Urinary bladder (tissue), 4 donors: ENCODE measurements at places on chromosomes 2 and 18.
A peak's percentile ranks its signal among the peaks of the same experiment; 100 is the strongest.

- DNase-seq: no peak
Observed at GRCh38 chr2:144712550-144712940, 192.6 kb upstream of the ZEB2 start.

DNA sequence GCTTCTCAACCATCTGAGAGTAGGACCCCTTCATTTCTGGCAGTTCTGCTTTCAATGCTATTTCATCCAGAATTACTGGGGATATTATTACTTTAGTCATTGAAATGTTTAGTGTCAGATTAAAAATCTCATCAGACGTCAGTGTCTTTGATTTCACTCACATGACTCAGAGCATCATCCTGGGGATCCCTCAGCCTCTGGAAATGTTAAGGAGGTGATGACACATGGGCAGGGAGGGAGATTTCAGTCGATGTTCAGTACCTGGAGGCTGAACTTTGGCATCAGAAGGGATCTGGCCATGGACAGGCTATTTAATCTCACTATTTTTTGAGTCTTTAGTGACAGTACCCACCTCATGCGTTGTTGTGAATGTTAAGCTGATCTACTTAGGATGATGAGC, 39.1 kb downstream of the OSBPL6 start:
- no peak for DNase-seq

DNA sequence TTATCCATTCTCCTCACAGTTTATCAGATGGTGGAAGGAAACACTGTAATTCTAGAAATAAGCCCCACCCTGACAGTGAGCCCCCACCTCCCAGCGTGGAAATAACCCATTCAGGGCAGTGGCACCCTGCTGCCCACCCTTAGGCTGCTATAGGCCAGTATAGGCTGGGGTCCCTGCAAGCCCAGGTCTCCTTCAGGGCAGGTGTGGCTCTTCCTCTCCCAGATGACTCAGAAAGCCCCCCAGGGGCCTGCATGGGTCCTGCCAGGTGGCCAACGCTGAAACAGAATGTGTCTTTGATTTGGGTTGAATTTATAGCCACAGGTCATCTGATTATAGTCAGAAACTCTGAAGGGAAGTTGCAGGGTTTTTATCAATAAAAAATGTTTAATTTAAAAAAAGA, 136.4 kb downstream of the SH3RF3 start:
- no peak for DNase-seq

GRCh38 chr2:199462956-199463692, 5.4 kb upstream of the SATB2 start:
- DNase-seq: no peak

- DNase-seq: no peak
Observed at GRCh38 chr2:113910967-113911678, 21.2 kb downstream of the ACTR3 start.

DNA sequence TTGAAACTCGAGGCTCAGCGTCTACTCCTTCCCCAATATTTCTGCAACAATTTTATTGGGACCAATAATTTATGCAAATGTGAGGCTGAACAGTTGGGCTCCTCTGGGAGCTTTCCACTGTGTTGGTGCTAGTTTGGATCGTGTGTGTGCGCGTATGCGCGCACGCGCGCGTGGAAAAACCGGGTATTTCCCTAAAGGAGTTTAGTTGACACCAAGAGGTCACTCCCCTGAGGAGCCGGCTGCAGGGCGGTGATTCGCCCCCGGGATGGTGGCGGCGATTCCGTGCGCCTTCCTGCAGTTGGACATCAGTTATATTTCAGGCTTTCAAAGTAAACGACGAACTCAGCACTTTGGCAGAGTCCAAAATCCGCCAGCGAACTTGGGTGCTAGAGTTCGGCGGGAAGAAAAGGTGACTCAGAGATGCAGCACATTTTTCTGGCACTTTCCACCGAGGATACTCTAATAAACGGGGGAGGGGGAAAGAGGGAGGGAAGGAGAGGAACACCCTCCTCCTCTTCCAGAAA, 186.5 kb upstream of the FANCL start:
- peak; percentile 43 for DNase-seq

DNA sequence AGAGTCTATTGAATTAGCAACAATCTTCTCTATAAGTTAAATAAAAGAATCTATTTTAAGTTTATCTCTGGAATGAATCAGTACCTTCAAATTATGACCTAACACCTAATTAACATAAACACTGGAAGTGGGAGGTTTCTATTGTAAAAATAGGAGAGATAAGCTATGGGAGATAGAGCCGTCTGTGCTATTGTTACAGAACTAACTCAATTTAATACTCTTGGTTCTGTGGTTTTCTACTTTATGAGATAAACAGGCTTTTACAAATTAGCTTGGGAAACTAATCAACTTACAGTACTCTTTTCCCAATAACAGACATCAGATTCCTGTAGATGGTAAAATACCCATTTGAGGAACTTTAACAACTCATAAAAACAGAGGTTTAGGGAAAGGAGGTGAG, 25.6 kb upstream of the STAT1 start:
- no peak for DNase-seq

DNA sequence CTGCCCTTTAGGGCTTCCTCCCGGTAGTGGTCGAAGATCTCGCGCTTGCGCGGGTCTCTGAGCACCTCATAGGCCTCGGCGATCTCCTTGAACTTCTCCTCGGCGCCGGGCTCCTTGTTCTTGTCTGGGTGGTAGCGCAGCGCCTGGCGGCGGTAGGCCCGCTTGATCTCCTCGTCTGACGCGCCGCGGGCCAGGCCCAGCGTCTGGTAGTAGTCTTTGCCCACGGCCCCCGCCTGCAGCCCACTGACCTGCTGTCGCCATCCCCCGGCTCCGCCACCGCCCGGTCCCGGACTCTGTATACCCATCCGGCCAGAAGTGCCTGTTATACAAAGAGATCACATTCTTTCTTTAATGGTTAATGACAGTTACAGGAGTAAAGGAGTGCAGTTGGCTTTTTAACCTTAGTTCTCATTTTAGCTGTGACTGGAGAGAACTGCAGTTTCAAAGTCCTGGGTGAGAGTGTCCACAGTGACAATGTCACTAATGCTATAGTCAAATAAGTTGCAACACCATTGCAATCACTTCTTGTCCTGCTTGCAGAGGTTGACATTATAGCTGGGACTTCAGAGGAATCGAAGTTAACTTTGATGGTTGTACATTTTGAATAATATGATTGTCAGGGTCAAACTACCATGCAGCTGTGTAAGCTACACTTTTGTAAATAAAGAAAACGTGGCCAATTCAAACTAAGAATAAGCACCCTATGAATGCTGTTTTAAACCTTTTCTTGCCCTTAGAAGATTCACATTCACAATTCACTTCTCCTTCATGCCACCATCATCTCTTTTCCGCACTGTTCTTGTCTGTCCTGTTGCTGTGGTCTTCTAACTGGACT, 35.3 kb upstream of the CAVIN2 start:
- no peak for DNase-seq

DNA sequence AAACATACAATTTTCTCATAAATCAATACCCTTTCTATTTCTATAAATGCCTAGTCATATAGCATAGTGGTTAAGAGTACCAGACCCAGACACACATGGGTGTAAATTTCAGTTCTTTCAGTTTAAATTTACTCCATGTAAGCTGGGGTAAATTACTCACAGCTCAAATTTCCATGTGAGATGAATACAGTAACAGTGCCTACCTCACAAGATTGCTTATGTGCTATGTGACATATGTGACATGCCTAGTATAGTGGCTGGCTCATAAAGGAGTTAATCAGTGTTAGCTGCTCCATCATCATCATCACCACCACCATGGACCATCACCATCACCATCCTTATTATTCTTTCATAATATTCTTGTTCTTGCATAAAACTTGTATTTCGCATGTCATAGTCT, 61.6 kb upstream of the CD302 start:
- no peak for DNase-seq

DNA sequence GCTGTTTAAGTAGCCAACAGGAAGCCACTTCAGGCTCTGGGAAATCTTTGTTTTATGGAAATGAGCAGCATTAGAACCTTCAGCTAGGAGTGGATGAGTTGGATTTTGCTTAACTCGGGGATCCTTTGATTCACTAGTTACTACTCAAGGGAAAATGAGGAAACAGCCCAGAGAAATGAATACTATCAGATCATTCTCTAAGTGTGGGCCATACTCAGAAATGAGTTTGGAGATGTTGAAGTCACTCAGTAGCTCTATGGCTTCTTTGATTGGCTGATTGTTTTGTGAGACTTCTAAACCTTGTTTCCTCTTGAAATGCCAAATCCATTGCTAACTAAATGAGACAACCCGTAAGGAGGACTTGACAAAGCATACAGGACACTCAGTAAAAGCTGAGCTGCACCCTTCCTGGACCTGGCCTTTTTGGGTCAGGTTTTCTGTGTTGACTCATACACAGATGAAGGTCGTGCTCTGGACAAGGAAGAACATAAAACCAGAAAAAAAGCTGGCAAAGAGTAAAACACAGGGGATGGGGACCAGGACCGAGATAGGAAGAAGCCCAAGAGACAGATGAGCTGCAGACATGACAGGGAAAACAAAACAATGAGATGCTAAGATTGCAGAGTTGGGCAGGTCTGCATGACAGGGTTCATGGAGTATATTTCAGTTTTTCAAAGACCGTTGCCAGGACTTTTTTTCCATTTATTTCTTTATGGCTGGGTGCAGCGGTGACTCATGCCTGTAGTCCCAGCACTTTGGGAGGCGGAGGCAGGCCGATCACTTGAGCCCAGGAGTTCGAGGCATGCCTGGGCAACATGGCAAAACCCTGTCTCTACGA, 41.6 kb downstream of the INO80C start:
- no peak for DNase-seq

GRCh38 chr2:172735582-172736423, at the start of gene RAPGEF4:
RAPGEF4 (plus strand) TSS chr2:172735845; CDS start chr2:172735984, 139 bp downstream.
- no peak for DNase-seq

DNA sequence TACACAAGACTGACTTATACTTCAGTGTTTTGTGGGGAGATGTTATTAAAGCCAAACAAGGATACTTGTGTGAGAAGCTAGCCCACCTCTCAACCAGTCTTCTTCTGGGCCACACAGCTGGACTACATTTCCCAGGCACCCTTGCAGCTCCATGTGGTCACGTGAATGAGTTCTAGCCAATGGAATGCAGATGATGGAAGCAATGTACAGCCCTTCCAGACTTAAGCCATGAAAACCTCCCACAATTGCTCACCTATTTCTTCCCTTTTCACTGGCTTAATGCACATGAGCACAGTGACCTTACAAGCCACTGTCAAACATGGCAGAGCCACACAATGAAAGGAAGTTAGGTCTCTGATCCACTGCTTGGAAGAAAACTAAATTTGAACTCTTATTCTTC, 20.4 kb upstream of the FEZ2 start:
- DNase-seq: no peak

- DNase-seq: no peak
Observed at GRCh38 chr2:71451705-71452104, 1.7 kb upstream of the DYSF start.

DNA sequence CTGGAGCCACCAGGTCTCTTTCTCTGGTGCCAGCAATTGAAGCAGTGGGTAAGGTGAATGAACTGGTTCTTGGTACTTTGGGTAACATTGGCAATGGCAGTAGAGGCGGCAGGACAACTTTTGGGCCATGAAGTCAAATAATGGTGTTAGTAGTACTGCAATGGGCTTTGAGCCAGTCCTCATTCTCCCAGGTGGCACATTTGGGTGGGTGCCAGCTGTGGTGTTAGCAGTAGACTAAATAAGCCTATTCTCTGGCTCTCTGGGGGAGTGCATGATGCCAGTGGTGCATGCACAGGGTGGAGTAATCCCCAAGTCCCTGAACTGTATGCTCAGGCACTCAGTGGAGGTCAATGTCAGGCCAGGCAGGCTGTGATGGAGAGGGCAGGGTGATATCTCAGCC, 120.2 kb upstream of the LRRTM4 start:
- no peak for DNase-seq

DNA sequence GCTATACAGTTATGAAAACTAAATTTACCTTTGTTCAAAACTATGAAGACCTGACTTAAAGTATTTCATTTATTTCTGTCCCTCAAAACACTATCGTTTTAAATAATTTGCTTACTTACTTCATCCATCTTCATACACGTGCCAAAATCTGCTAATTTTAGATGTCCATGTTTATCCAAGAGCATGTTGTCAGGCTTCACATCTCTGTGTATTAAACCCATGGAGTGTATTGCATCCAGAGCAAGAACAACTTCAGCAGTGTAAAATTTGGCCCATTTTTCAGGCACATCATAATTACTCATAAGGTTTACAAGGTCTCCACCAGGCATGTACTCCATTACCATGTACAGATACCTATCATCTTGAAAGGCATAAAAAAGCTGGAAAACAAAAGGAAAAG, 80.3 kb downstream of the SLC66A3 start:
- no peak for DNase-seq

DNA sequence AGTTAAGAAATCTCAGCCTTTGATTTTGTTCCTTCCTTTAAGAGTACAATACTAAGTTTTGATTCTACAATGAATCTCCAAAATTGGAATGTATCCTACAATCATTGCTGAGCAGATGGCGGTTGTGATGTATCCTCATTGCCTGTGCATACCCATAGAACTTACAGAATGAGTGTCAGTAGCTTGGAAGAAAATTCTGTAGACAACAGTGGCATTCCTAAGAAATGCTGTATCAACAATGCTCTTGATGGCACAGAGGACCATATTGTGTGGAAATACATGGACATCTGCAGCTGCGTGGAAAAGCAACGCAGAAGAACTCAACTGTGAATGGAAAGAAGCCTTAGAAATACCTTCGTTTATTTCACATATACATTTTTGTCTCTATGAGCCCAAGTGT, 30.2 kb downstream of the GAREM1 start:
- DNase-seq: no peak

- no peak for DNase-seq
Observed at GRCh38 chr2:183079139-183079775, 710 bp downstream of the DUSP19 start.

DNA sequence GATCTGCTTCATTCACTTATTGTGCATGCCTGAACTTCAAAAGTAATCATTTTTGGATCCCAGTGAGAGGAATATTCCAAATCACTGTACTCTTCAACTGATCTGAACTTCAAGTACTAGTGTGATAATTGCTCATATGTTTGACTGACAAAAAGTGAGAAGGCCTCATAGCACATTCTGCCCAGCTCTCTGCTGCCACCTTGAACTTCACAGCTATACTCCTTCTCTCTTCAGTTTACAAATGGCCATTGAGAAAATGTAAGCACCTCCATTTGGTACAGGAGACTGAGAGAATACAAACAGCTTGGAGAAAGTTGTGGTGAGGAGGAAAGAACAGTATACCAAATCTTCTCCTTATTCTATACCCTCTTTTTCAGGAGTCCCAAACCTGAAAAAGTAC, 946.0 kb upstream of the CHAC2 start:
- DNase-seq: no peak
